ENCODE measurements at places on chromosomes 1 and 21.

DNA sequence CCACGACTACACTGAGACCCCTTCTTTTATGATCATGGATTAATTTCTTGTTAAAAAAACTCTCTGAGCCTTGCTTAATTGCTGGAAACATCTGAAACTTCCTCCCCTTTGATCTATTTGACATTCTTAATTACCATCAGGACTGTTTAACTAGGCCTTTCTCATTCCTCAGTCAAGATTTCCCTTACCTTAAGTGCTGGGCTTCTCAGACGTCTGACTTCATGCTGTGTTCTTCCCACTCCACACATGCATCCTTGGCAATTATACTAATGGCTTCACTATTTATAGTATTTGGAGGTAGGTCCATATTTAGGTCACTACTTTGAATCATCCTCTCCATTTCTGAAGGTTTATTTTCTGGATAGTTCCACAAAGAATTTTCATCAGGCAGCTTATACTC lies 341.3 kb upstream of the TMPRSS15 start:
- no peak overlapping the region for H3K4me3 ChIP-seq
- no peaks in the 10 kb centered on the region for H3K27me3 ChIP-seq
- H3K36me3 ChIP-seq = no peaks in the 10 kb centered on the region
- DNase-seq = no peak
- no peaks in the 10 kb centered on the region for H3K4me1 ChIP-seq

- peaks cover 32% of the 10 kb centered on the region for H3K36me3 ChIP-seq
- DNase-seq = no peak
- peaks cover 27% of the 10 kb centered on the region for H3K4me1 ChIP-seq
- H3K27ac ChIP-seq = peak overlapping the region; percentile 99
- peak overlapping the region; percentile 86 for H3K4me3 ChIP-seq
These were observed 4.5 kb downstream of the IRF2BP2 start for GRCh38 chr1:234605399-234605982.

- no peak for DNase-seq
- H3K36me3 ChIP-seq = no peaks in the 10 kb centered on the region
- no peak overlapping the region for H3K4me3 ChIP-seq
- no peaks in the 10 kb centered on the region for H3K4me1 ChIP-seq
These were observed 111.3 kb downstream of the TGFB2 start for GRCh38 chr1:218456444-218456843.

DNA sequence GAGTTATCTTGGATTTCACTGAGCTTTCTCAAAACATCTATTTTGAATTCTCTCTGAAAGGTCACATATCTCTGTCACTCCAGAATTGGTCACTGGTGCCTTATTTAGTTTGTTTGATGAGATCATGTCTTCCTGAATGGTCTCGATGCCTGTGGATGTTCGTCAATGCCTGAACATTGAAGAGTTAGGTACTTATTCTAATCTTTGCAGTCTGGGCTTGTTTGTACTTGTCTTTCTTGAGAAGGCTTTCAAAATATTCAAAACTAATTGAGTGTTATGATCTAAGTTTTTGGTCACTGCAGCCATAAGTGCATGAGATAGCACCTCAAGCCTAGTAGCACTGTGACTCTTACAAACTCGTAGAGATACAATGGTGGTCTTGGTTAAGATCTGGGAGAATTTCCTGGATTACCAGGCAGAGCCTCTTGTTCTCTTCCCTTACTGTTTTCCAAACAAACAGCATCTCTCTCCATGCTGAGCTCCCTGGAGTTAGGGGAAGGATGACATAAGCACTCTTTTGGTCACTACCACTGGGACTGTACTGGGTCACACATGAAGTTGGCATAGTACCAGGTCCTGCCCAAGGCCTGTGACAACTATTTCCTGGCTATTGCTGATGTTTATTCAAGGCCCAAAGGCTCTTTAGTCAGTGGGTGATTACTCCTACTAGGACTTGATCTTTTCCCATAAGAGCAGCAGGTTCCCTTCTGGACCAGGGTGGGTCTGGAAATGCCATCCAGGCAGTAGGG lies 25.6 kb downstream of the SLC22A15 start:
- no peaks in the 10 kb centered on the region for H3K36me3 ChIP-seq
- H3K27ac ChIP-seq = no peak overlapping the region
- H3K4me3 ChIP-seq = no peak overlapping the region

- no peak overlapping the region for H3K4me3 ChIP-seq
- H3K36me3 ChIP-seq = peaks cover 10% of the 10 kb centered on the region
These were observed 28.6 kb downstream of the TRIT1 start for GRCh38 chr1:39854738-39855137.

DNA sequence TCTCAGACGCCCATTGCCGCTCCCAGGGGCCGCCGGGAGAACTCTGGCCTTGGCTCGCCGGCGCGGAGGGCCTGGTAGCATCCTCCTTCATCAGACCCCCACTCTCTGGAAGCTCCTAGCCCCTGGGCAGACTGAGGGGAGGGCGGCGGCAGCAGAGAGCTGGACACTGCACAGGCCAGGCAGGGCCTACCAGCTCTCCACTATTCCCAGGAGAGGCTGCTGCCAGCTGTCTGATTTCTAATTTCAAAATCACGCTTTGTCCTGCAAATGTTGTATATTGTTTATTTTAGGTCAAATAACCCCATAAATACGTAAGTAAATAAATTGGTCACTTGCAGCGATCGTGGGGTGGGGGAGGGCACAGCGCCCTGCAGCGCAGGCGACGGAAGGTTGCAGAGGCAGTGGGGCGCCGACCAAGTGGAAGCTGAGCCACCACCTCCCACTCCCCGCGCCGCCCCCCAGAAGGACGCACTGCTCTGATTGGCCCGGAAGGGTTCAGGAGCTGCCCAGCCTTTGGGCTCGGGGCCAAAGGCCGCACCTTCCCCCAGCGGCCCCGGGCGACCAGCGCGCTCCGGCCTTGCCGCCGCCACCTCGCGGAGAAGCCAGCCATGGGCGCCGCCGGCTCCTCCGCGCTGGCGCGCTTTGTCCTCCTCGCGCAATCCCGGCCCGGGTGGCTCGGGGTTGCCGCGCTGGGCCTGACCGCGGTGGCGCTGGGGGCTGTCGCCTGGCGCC lies at the start of gene MTARC1:
MTARC1 (plus strand) TSS at position 577 of the 732 bp plus-strand sequence; CDS start at position 609, 32 bp downstream.
- peaks cover 16% of the 10 kb centered on the region for H3K4me1 ChIP-seq
- no peaks in the 10 kb centered on the region for H3K27me3 ChIP-seq
- H3K4me3 ChIP-seq = peak within 1 kb of the TSS; percentile 60
- H3K27ac ChIP-seq = peak within 1 kb of the TSS; percentile 86

GRCh38 chr1:237115035-237115434 lies 73.1 kb downstream of the RYR2 start:
- H3K27ac ChIP-seq = no peak overlapping the region
- H3K36me3 ChIP-seq = no peaks in the 10 kb centered on the region
- H3K4me3 ChIP-seq = no peak overlapping the region
- DNase-seq = no peak

DNA sequence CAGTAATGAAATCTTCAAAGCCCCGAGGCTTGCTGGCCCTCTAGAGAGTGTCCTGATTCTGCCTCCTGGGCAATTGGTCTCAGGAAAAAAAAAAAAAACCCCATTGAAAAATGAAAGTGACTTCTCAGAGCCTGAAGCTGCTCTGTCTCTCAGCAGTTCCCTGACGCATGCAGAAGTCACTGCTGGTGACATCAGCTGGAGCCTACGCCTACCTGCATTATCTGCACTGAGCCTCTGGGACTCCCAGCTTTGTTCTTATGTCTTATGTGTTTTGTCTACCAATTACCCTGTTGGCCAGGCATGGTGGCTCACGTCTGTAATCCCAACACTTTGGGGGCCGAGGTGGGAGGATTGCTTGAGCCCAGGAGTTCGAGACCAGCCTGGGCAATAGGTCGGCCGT lies 10.1 kb upstream of the SLC25A33 start:
- no peak overlapping the region for H3K4me3 ChIP-seq
- H3K4me1 ChIP-seq = peaks cover 6% of the 10 kb centered on the region
- no peak overlapping the region for H3K27ac ChIP-seq
- no peaks in the 10 kb centered on the region for H3K36me3 ChIP-seq
- DNase-seq = peak; percentile 38

DNA sequence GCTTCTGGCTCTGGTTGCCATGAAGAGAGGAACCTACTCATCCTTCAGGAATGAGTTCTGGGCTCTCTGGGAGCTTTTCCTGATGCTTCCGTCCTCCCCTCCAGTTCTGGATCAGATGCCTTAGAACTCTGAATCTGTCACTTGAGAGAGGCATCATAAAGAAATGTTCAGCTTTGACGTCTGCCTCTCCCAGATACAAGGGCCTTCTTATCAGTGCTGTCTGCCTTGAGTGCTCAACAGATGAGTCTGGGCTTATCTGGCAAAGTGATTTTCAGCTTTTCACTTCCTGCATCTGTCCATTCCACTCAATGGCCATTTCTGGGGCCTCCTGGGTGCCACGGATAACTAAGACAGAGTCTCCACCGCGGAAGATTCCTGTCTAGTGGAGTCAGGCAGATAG lies 12.3 kb upstream of the OTUD3 start:
- peak overlapping the region; percentile 61 for H3K27ac ChIP-seq
- H3K27me3 ChIP-seq = no peaks in the 10 kb centered on the region
- peaks cover 24% of the 10 kb centered on the region for H3K4me1 ChIP-seq
- peak; percentile 75 for DNase-seq
- no peak overlapping the region for H3K4me3 ChIP-seq
- H3K36me3 ChIP-seq = no peaks in the 10 kb centered on the region

- no peak overlapping the region for H3K27ac ChIP-seq
- H3K36me3 ChIP-seq = peaks cover 45% of the 10 kb centered on the region
- H3K27me3 ChIP-seq = no peaks in the 10 kb centered on the region
- peaks cover 3% of the 10 kb centered on the region for H3K4me1 ChIP-seq
- H3K4me3 ChIP-seq = no peak overlapping the region
- DNase-seq = no peak
These were observed 6.5 kb downstream of the VAMP3 start for GRCh38 chr1:7777591-7777990.

Measured in large intestine (tissue), 12 donors.